ENCODE measurements at places on chromosomes 1 and 21. TPM values are rescaled to one million over a fixed set of nuclear protein-coding genes. Genes with fewer than 3 reads are reported as not detected.

The TMPRSS15 gene
- not detected for total RNA-seq

The INAVA gene
- 48.8 TPM for total RNA-seq

The PODN gene
- total RNA-seq = 8.1 TPM

The SELL gene
- total RNA-seq = 9.8 TPM

The ODR4 gene
- total RNA-seq = 23.3 TPM

The AGPAT3 gene
- total RNA-seq = 86.2 TPM

The SLC25A34 gene
- 1.5 TPM for total RNA-seq
